ENCODE measurements at places on chromosomes 3 and 15.
A peak's percentile ranks its signal among the peaks of the same experiment; 100 is the strongest.

DNA sequence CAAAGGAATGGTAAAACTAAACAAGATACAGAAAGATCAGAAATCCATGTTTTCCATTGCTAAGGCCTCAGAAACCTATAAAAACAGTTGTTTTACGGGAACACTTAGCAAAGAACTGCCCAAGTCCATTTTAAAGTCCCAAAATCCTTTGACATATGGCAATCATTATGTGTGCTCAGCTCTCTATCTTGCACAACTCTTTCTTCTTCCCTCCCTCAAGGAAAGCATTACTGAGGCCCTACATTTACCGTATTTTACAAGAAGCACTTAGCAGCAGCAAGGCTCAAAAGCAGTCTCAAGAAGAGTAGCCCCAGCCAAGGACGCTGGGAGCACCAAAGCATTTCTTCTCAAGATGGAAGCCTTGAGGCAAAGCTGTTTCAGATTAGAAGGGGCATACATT is 169.6 kb upstream of the LRTM1 start:
- no peak for DNase-seq

DNA sequence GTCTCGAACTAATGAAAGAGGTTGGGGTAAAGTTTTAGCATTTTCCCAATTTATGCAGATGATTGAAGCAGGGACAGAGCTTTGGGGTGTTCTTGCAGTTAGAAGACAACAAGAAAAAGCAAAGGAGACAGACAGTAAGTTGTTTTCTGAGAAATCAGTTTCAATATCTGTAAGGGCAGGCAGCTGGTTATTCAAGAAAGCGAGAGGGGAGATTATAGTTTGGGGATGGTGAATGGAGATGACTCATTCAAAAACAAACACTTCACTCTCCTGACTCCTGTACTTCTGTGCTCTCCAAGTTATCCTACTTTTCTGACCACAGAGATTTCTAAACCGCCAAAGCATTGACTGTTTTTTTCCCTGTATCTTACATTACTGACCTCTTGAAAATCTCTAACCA is 352.0 kb downstream of the GAP43 start:
- DNase-seq, result no peak

- no peak for DNase-seq
Observed at GRCh38 chr3:146529021-146529420, 15.4 kb downstream of the PLSCR1 start.

GRCh38 chr15:85289677-85290365 is 90.6 kb upstream of the AKAP13 start:
- peak; percentile 66 for DNase-seq

GRCh38 chr3:183875411-183875810 is 9.3 kb downstream of the PARL start:
- peak; percentile 44 for DNase-seq

GRCh38 chr3:122343654-122344053 is 18.6 kb downstream of the CSTA start:
- DNase-seq, result no peak

GRCh38 chr15:75215107-75216004 is 13.7 kb downstream of the C15orf39 start:
- DNase-seq, result no peak

- no peak for DNase-seq
Observed at GRCh38 chr15:31499953-31500765, 173.5 kb downstream of the KLF13 start.

GRCh38 chr3:63824309-63824708 is 5.2 kb downstream of the C3orf49 start:
- DNase-seq, result no peak

- peak; percentile 56 for DNase-seq
Observed at GRCh38 chr15:30650012-30650929, 24.3 kb downstream of the ARHGAP11B start.

- DNase-seq, result no peak
Observed at GRCh38 chr3:11185564-11186317, 31.4 kb downstream of the HRH1 start.

DNA sequence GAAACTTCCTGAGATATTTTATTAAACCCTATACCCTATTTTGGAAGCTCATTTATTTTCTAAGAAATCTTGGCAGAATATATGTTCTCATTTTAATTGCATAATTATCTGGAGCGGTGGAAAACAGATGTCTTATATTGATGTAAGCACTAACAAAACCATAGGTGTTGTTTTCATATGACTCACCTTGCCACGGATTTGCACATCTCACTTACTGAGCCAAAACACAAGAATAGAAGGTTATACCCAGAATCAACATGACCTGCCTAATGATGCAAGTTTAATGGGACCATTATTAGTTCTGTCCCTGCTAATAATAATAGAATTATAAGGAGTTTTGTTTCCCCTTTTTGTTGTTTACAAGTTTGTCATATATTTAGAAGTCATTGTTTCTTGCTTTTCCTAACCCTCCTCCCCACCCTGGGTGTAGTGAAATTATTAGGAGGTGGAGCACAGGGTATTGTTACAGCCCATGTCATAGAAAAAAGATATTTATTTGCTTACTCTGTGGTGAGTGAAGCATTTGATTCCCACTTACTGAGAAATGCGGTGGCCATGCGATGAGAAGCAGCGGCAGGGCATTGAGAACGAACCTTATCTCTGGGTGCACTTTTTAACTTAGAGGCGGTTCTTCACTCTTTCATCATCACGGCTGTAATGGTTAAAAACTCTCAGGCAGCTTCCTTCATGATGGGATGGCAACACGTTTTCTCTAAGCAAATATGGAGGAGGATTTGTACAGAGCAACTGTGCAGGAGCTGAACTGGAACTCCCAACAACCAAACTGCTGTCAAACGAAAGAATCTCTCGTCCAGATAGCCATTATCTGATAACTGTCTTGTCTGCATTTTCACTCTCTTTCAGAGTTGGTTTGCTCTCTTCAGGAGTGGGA is 521 bp downstream of the IL5RA start:
- DNase-seq, result peak; percentile 48
